ENCODE measurements at places on chromosomes 1 and 21. TPM values are rescaled to one million over a fixed set of nuclear protein-coding genes. Genes with fewer than 3 reads are reported as not detected.
A peak's percentile ranks its signal among the peaks of the same experiment; 100 is the strongest.

- no peak for DNase-seq
Observed at GRCh38 chr1:175537571-175537970, 205.8 kb downstream of the TNR start.

GRCh38 chr1:107954719-107955415 lies 10.1 kb downstream of the VAV3 start:
- peak; percentile 35 for DNase-seq

DNA sequence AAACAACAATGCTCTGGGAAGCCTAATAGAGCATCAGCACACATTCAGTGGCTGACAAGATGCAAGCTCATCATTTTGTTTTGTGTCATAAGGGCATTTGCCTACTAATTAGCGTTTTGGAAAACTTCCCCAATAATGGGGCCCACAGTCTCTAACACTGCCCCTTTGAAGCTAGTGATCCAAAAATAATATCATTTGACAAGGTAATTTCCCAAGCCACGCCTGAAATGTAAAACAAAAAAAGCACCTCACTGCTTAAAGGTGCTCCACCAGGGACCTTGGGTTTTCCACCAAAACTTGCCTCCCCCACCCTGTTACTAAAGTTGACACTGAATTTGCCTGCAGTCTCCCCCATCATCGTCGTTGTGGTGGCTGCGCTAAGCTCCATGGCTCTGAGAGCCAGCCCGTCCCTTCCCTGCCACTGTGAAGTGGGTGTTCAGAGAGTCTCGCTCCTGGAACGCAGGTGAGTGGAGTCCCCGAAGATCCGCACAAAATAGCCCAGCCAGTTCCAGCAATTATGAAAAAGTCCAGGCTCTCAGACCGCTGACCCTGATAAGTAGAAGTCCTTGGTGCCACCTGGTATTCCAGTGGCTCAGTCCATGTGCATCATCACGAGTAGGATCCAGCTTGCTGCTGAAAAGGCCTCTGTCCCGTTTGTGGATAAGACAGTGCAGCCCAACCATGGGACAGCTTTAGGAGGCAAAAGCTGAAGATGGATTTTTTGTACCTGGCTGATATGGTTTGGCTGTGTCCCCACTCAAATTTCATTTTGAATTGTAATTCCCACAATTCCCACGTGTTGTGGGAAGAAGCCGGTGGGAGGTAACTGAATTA lies 52.2 kb downstream of the RAB3GAP2 start:
- DNase-seq = no peak

DNA sequence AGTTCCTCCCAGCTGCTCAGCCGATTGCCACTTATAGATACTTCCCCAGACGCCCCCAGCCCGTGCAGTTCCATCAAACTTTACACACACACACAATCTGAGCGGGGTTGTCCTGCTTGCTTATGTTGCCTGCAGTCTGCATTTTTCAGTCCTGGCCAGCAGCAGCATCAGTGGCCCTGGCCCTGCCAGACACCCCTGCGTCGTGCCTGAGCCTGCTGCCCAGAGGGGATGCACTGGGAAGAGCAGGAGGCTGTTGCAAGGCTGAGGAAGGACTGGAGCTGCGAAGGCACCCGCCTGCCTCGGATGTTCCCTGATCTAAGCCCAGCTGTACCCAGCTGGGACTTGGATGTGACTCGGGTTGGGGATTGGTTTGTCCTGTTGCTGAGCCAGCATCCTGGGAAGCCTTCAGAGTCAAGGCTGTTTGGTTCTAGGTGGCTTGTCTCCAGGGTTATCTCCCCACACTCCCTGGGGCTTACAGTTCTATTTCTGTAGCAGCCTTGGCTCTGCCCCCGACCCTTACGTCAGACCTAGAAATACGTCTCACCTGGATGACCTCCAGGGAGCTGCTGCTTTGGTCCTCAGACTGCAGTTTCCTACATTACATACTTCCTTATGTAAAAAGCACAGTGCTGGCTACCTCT lies 42.3 kb downstream of the MAN1C1 start:
- peak; percentile 73 for DNase-seq

GRCh38 chr1:201405484-201405831 lies 6.3 kb upstream of the LAD1 start:
- no peak for DNase-seq

DNA sequence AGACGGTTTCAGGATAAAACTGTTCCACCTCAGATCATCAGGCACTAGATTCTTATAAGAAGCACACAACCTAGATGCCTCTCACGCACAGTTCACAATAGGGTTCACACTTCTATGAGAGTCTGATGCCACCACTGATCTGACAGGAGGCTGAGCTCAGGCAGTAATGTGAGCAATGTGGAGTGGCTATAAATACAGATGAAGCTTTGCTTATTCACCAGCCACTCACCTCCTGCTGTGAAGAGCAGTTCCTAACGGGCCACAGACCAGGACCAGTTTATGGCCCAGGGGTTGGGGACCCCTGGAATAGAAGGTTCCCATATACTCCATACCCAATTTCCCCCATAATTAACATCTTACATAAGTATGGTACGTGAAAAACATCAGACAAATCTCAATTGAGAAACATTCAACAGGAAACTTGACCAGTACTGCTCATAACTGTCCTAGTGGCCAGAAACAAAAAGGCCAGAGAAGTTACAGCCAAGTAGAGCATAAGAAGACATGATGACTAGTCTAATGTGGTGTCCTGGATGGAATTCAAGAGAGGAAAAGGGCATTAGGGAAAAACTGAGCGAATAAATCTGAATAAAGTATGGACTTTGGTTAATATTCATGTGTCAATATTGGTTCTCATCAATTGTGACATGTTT lies 24.7 kb upstream of the IGSF5 start:
- no peak for DNase-seq

DNA sequence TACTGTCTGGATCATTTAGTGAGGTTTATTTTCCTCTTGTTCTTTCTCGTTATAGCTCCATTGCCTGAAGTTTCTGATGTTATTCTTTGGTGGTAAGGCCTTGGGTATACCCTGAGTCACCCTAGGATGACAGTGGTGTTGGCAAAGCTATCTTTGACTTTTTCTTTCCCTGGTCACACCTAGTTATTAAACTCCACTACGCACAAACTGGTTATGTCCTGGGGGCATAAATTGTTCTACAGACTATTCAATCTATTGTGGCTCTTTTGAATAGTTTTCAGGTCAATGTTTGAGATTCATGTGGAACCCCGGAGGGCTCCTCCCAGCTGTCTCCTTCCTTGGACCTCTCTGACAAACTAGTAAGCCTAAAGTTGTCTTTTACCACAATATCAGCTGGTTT lies 157.7 kb downstream of the SLC35F3 start:
- no peak for DNase-seq

DNA sequence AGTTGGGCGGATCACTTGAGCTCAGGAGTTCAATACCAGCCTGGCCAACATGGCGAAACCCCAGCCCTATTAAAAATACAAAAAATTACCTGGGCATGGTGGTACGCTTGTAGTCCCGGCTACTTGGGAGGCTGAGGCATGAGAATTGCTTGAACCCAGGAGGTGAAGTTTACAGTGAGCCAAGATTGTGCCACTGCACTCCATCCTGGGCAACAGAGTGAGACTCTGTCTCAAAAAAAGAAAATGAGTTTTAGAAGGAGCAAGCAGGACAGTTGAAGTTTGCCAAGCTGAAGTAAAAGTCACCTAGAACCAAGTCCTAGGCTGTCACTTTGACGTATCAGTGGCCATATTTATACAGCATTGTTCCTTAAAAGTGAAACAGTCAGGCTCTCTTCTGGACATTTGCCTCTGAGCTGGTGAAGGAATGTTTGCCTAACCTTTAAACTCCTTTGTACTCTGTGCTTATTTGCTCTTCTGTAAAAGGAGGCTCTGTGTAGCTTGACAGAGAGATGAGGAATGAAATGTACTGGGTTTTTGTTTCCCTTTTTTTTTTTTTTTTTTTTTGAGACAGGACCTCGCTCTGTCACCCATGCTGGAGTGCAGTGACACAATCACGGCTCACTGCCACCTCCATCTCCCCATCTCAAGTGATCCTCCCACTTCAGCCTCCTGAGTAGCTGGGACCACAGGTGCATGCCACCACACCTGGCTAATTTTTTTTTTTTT lies 2.8 kb downstream of the RAB4A start:
- no peak for DNase-seq

- no peak for DNase-seq
Observed at GRCh38 chr1:55702064-55702463, 486.9 kb upstream of the USP24 start.

- no peak for DNase-seq
Observed at GRCh38 chr1:211198111-211198510, 61.1 kb upstream of the RCOR3 start.

DNA sequence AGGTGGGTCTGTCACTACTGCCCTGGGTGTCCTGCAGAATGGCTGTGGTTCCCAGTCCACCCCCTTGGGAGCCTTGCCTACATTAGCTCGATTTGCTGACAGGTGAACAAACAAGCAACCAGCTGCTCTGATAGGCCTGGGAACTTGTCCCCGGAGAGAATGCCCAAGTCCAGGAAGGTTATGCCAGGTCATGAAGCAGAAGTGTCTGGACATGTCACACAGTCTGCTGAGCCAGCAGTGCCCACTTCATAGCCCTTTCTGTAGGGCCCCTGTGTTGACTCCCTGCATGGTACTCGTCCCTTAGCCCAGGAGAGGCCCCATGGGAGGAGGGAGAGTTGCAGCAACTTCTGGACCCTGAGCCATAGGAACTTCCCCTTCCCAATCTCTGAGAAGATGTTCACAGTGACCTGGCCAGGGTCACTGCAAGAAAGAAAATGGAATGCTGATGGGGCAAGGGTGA lies 31.0 kb downstream of the UCK2 start:
- no peak for DNase-seq

DNA sequence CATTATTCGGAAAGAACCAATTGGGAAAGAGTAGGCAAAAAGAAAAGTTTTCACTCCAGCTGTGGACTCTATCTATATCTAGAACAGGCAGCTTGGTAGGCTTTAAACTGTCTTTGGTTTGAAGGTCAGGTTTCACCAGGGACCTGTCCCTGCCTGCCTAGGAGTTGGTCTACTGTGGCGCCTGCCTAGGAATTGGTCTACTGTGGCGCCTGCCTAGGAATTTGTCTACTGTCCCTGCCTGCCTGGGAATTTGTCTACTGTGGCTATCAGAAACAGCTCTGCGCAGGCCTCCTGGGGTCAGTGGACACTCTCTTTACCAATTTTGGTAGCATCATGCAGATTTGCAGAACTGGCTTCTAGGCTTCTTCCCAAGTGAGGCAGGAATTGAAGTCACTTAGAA lies 13.8 kb downstream of the USP25 start:
- no peak for DNase-seq

DNA sequence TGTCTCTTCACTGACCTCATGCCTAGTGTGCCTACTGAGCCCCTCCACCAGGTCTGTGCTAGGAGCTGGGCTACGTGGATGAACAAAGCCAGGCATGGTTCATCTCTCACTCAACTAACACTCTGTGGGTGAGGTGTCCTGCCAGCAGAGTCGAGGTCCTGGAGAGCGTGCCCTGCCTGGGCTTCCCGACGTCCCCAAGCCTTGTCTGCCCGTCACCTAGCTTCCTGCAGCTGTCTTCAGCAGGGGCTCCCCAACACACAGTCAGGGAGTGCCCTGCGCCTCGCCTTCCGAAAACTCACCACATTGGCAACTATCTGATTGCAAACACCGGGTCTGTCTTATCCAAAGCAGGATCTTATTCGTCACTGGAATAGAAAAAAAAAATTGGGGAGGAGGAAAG lies 167.5 kb upstream of the ZC3H12A start:
- DNase-seq = no peak

DNA sequence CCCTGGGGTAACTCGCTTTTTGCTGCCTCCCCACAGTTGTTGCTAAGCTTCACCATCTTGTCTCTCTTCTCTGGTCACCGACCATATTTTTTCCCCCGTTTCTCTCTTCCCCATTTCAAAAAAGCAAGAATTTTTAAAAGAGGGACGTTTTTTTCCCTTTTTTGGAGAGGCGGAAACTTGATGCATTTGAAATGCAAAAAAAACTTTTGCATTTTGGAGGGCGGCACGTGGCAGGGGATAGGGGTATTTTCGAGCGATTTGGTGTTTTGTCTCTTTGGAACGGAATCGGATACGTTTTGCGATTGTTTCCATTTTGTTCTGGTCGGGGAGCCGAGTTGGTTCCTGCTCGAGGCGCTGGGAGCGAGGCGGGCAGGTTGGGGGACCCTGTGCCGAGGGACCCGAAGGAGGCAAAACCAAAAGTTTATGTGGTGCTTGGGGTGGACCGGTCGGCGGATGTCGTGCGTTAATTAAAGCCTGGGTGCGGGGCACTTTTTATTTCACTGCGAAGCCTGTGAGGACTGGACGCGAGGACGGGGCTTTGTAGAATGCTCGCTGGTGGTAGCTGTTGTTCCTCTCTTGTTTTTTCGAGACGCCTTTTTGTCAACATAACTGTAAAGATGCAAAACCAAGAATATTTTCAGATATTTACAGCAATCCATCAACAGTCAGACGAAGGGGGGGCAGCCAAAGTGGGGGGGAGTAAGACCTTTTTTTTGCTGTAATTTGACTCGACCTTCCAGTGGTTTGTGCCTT lies 884 bp downstream of the H3-3A start:
- peak; percentile 73 for DNase-seq

GRCh38 chr1:160981584-160982411 lies 27.2 kb upstream of the ITLN2 start:
- no peak for DNase-seq

DNA sequence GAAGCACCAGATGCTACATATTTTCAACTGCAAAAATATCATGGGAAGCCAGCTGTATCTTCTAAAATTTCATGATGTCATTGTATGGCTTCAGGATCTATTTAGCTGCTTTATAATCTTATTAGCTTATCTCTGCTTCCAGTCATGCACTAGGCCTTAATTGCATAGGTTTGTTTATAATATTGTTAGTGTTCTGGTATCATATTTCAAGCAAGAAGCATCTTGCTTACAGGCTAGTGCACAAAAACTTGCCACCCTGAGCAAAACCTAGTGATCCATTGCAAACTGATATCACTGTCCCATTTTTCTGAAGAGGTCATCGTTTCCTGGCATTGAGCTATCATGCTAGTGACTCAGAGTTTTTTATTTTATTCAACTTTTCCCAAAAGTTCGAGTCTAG lies 15.7 kb upstream of the NRIP1 start:
- peak; percentile 61 for DNase-seq

CDA gene
- total RNA-seq = not detected

KIRREL1 gene
- total RNA-seq = 46.2 TPM

L1TD1 gene
- 0.41 TPM for total RNA-seq

UQCRHL gene
- total RNA-seq = 1.1 TPM

SH2D2A gene
- total RNA-seq = not detected

MATN1 gene
- total RNA-seq = not detected

AADACL3 gene
- not detected for total RNA-seq

DCST1 gene
- not detected for total RNA-seq

OPTC gene
- not detected for total RNA-seq
